ENCODE measurements at places on chromosomes 12 and 14. TPM values are rescaled to one million over a fixed set of nuclear protein-coding genes. Genes with fewer than 3 reads are reported as not detected.

CLMN gene
- 131 TPM for total RNA-seq

LGMN gene
- total RNA-seq: 107 TPM

- no peak overlapping the region for H3K4me3 ChIP-seq
- no peak overlapping the region for H3K27ac ChIP-seq
- no peaks in the 10 kb centered on the region for H3K27me3 ChIP-seq
Measured at GRCh38 chr14:23561873-23562821, 5.4 kb downstream of the AP1G2 start.

GRCh38 chr14:100885196-100885595, 18.3 kb downstream of the RTL1 start:
- H3K4me1 ChIP-seq: no peaks in the 10 kb centered on the region
- H3K4me3 ChIP-seq: no peak overlapping the region
- no peaks in the 10 kb centered on the region for H3K27me3 ChIP-seq

SSPN gene
- total RNA-seq: 8.5 TPM

GRCh38 chr14:26863736-26864135, 265.9 kb upstream of the NOVA1 start:
- DNase-seq: no peak
- no peak overlapping the region for H3K27ac ChIP-seq
- H3K4me3 ChIP-seq: no peak overlapping the region
- no peaks in the 10 kb centered on the region for H3K27me3 ChIP-seq
- no peaks in the 10 kb centered on the region for H3K4me1 ChIP-seq

All from colonic mucosa (tissue), 4 donors.